NCI-H1105 treated with DMSO at 0.1 percent for 48 hours (cell line): ENCODE measurements at places on chromosomes 13 and 19.

DNA sequence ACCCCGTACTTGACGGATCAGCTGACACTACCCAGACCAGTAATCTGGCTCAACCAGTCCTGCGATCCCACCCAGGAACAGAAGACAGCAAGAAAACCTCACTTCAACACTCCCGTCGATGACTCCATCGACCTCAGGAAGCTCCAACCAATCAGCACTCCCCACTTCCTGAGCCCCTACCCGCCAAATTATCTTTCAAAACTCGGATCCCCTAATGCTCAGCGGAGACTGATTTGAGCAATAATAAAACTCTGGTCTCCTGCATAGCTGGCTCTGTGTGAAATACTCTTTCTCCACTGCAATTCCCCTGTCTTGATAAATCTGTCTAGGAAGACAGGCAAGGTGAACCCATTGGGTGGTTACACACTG is 1.2 kb downstream of the LSM4 start:
- no peak for DNase-seq

DNA sequence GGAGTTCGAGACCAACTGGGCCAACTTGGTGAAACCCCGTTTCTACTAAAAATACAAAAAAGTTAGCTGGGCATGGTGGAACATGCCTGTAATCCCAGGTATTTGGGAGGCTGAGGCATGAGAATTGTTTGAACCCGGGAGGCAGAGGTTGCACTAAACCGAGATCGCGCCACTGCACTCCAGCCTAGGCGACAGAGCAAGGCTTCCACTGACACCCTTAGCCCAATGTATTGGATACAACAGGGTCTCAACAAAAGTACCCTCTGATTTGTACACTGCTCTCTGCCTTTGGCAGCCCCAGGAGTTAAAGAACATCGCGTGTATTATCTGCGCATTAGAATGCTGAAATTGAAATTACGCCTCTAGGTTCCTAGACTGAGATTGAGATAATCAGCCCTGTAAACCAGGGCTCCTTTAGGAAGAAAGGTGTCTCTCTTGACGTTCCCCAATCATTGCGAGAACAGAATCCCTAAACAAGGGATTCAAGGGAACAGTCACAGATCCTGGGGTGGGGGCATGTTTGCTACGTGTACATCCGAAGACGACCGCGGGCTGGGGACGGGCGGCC is 21.9 kb downstream of the IPO5 start:
- DNase-seq, result no peak

GRCh38 chr19:46351241-46352041 is 4.6 kb downstream of the PPP5C start:
- no peak for DNase-seq

DNA sequence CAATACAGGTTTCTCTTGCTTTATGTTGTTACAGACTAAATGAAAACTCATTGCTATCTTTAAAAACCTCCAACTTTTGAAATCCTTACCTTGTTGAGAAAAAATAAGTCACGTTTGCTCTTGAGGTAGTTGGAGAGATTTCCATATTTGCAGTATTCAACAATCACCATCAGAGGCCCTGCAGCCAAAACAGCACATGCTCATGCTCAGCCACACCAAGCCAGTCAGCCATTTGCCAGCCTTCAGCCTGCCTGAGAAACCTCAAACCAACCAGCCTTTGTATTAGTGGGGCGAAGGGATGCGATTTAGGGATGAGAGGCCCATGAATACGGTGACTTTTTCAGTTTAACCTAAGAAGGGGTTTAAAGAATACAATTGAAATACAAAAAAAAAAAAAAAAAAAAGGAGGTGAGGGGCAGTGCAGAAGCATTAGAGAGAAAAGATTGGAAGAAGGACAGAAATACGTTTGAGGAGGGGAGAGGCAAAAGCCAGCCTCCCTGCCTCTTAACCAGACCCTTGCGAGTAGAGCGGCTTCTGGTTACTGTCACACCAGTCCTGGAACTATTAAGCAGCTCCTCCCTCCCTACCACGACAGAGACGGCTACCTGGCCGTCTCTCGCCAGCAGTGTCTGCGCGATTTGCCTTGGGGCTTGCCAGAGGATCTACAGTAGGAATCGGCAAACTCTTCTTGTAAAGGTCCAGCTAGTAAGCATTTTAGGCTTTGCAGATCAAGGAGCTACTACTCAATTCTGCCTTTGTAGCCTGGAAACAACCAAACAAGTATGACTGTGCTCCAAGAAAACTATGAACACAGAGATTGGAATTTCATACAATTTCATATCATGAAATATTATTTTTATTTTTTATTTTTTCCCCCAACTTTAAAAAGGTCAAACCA is 167.3 kb downstream of the FLT1 start:
- DNase-seq, result no peak

DNA sequence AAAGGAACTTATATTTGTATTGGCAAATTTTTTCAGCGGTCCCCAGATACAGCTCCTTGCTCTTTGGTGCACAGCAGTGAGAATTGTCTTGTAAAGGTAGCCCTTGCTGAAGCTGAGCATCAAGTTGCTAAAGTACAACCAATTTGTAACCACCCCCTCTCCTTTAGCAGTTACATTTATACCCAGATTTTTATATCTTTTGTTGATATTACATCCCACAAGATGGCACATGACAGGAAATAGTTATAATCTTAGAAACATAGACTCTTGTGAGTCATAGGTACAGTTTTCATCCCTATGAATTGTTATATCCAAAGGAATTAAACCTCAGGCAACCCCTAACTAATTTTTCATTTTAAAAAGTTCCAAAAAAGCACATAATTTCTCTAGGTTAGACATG is 523.0 kb upstream of the SLITRK1 start:
- no peak for DNase-seq

- DNase-seq, result no peak
These were observed 53.6 kb upstream of the KCTD4 start for GRCh38 chr13:45254396-45254795.

DNA sequence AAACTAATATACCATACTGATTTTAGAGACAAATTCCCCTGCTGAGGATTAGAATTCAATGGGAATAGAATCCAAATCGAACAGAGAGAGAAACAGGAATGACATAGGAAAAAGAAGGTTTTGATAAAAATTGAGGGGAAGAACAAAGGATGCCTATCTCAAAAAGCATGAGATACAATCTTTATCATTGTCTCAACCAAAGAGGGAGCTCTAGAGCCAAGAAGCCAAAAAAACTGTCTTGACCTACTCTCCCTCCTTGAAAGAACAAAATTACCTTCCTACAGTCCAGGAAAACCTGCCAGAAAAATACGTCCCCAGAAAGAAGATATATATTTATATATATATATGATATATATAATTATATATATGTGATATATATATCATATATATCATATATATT is 39.2 kb upstream of the MIR17HG start:
- no peak for DNase-seq

GRCh38 chr13:114043421-114044053 is 69.7 kb upstream of the C13orf46 start:
- no peak for DNase-seq

DNA sequence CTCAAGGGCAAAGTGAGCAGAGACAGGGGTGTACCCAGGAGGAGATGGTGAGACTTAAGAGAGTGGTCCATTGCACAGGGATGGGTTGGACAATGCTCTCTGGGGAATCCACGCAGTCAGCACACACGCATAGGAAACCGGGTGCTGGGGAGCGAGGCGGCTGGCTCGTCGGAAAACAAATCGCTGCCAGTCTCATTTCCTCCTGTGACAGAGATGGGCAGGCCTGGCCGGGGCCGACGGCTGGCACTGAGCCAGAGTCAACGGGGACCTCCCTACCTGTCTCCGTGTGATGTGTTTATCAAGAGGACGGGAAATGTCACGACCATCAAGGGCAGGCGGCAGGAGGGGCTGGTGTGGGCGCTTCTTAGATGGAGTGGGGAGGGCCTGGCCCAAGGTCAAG is 27.3 kb downstream of the PTPRS start:
- peak; percentile 69 for DNase-seq

DNA sequence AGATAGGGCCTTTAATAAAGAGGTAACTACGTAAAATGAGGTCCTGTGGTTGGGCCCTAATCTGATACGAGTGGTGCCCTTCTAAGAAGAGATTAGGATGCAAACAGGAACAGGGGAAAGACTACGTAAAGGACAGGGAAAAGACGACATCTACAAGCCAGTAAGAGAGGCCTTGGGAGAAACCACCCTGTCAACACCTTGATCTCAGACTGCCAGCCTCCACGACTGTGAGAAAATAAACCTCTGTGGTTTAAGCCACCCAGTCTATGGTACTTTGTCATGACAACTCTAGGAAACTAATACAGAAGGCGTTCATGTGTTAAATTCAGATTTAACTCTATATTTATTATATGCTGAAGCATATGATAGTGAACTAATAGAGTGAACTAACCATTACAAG is 566.3 kb downstream of the UQCRFS1 start:
- no peak for DNase-seq

DNA sequence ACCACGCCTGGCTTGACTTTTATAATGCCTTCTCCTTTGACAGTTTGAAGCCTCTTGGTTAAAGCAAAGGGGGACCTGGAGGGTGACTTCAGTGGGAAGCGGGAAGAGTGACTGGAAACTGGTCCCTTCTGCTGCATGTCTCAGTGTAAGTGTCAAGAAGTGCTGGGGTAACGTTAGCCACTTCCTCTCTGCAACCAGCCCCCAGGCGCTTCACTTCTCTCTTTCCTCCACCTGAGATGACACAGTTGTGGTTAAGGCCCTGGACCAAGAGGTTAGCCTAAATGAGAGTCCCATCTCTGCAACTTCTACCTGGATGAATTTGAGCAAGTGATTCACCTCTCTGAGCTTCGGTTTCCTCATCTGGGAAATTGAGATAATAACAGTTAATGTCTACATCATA is 16.3 kb downstream of the LEUTX start:
- DNase-seq, result no peak

DNA sequence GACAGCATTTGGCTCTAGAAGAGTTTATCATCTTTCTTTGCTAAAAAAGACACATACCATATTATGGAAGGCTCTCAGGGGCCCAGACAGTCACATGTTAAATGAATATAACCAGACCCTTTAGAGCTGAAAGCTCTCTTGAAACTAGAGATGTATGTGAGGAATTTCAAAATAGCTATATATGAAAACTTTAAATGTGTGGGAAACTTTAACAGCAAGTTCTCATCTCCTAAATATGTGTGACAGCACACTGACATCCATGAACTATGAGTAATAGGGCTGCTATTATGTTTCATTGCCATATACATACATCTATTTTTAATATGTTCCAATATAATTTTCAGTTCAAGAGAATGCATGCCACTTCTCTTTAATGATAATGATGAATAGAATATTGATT is 509.5 kb downstream of the GPC6 start:
- no peak for DNase-seq

- no peak for DNase-seq
These were observed 25.0 kb downstream of the MEGF8 start for GRCh38 chr19:42350417-42350816.

DNA sequence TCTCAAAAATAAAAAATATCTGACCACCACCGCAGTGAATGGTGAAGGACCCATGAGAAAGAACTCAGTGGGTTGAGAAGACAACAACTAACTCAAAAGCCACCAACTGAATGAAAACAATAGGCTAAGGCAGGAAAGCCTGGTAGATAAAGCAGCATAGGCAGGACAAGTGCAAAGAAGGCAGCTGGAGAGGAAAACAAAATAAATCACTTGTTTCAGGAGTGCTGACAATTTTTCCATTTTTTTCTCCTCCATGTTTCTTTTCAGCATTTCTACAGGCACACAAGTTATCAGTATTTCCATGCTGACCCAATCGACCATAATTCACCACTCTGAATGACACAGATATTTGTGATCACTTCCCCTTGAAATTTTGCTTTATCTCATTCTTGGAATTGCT is 597.8 kb downstream of the LIG4 start:
- no peak for DNase-seq

DNA sequence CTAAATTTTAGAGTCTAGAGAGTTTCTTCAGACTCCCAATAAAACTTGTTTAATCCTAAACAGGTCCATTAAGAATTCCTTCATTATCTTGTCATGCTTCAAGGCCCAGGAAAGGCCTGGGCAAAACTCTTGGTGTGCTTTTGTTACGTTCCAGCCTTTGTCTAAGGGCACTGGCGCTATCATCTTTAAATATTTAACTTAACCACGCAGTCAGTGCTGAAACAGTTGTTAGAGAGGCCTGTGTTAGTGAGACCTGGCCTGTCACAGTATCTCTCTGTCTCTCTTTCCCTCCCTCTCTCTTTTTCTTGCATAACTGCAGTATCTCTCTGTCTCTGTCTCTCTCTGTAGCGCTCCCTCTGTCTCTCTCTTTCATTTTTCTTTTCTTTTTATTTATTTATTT is 8.2 kb upstream of the OR1M1 start:
- DNase-seq, result no peak
